ENCODE measurements at places on chromosomes 2 and 18.

GRCh38 chr2:238872628-238873380 lies 24.9 kb downstream of the TWIST2 start:
- DNase-seq = no peak

GRCh38 chr2:45470531-45470930 lies 140.5 kb downstream of the SRBD1 start:
- no peak for DNase-seq

- DNase-seq = no peak
Observed at GRCh38 chr18:55245211-55245614, 286.0 kb upstream of the CCDC68 start.

GRCh38 chr2:53941749-53942148 lies 29.0 kb downstream of the PSME4 start:
- DNase-seq = no peak

- no peak for DNase-seq
Observed at GRCh38 chr2:23589220-23589647, 204.3 kb downstream of the KLHL29 start.
